ENCODE measurements at places on chromosomes 2 and 18.

- no peak for DNase-seq
Observed at GRCh38 chr18:45110577-45111501, 430.2 kb downstream of the SETBP1 start.

DNA sequence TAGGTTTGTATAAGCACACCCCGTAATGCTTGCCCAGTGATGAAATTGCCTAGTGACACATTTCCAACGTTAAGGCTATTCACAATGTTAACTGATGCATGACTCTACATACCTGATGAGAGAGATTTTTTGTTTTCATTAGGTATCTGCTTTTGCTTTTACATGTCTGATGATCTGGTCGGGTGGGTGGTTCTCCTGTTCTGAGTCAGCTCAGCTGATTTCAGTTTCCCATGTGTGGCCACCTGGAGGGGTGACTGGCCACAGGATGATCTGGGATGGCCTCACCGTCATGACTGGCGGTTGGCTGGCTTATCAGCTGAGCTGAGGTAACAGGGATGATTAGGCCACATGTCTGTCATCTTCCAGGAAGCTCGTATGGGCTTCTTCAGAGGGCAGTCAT is 33.8 kb upstream of the ACYP2 start:
- DNase-seq: no peak

DNA sequence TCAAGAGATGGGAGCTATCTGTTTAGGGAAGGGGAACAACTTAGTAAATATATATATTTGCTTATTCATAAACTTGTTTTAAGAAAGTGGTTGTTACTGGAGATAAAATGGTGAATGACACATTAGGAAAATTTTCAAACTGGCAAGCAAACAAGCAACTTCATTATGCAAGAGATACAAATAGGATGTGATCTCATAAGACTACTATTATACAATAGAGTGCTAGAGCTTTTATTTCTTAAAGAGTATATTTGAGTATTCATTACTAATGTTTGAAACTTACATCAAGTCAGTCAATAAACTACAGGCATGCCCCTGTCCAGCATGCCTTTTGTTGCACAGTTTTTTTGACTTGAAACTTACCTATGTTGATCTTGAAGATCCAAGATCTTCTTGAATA is 355.2 kb upstream of the KCNJ3 start:
- no peak for DNase-seq

DNA sequence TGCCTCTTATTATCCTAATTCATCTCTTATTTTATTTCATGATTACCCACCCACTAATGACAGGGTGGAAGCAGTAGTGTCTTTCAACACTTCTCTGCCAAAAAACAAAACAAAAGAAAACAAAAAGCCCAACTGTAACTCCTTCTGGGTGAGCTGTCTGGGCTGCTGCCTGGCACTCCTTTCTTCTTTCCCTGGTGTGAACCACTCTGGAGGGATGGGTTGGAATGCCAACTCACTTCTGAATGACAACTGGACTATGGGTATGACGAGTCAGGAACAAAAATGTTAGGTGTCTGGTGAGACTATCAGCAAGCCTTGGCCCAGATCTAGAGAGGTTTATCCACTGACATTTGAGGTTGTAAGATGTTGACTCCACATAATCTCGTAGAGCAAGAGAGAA is 88.3 kb upstream of the ITGB6 start:
- DNase-seq: no peak

DNA sequence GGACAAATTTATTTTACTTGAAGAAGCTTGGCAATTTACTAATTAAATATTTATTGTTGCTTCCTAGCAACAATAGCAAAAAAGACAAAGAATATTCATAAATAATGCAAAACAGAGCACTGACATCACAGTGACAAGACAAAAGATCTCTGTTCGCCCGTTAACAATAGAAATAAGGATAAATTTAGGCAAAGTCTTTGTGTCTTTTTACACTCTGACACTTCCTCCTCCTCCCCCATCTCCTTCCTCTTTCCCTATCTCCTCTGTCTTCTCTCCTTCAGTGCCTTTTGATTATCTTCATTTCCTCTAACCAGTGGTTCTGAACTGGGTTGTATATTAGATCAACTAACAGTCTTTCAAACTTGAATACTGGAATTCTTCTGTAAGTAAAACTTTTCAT is 808.4 kb downstream of the ERBB4 start:
- no peak for DNase-seq

DNA sequence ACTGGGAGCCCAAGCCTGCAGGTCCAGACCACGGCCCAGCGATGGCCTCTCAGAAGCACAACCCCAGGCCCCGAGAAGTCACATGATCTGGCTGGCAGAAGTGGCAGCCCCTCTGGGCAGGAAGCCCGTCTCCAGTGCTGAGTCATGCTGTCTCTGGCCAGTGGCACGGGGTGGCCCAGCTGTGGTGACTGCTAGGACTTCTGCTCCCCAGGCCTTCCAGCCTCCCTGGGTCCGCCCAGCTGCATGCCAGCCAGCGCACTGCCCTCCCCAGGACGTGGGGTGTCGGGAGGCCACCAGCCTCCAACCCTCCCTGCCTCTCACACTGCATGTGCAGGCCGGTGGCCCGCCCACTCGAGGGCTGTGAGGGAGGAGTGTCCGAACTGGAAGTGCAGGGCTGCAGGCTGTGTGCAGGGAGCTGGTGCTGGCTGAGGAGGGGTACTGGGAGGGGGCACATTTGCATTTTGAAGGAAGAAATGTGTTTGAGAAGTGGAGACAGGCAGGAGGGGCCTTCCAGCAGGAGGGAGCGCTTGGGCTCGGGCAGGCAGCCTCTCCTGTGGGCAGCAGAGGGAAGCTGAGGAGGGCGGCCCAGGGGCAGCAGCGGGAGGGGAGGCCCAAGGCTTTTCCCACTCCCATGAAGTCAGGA is 17.0 kb upstream of the HPCAL1 start:
- peak; percentile 69 for DNase-seq

- no peak for DNase-seq
Observed at GRCh38 chr2:147623328-147623727, 221.5 kb upstream of the ACVR2A start.

GRCh38 chr2:94997981-94998930 is 27.3 kb upstream of the MAL start:
- no peak for DNase-seq

DNA sequence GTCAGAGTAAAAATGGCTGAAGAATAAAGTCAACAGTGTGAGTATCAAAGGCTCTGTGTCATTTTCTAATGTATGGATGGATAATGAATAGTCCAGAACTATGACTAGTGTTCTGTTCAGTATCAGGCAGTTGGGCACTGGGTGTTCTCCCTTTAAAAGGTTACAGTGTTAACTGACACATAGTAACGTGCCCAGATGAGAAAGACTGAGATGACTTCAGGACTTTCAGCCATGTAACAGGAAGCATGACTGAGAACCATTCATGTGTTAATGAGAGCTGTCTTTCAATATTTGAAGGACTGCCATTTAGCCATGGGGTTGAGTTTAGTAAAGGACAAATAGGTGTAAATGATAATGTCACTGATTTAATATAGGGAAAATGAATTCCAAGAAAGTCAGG is 187.1 kb downstream of the GULP1 start:
- DNase-seq: no peak

DNA sequence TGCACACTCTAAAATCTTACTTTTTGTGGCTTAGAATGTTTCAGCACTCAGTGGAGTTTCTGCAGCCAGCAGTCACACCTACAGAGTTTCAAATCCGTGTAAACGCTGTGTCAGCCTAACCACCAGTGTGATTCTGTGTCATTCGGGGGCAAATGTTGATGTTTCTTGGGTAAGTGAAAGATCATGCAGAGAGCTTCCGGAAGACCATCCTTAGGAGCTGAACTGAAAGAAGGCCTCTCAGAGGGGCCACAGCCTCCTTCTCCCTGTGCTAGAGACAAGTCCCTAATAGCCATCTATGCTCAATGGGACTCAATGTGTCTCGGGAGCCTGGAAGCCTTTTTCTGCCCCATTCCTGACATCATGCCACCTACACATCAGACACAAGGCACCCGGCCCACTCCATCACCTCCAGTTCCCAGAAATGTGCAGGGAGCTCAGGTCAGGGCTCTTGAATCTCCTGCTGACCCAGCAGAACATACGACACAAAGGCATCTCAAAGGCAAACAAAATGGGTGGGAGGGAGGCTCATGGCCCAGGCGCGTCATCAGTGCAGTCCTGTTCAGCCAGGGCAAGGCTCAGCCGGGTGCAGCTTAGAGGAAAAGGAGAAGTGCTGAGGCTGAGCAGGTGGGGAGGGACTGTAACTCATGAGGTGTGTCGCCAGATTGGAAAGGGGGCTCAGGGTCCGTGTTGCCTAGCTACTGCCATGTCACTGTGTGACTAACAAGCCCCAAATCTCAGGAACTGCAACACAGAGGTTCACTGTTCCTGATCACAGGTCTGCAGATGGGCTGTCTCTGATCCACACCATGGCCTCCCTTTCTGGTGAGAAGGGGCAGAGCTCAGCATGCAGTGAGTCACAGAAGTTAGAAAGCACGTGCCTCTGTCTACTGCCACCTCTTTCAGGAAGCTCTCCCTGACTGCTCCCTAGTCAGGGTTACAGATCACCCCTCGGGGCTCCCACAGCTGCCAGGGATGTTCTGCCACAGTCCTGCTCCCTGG is 82.0 kb downstream of the SMAD7 start:
- no peak for DNase-seq

GRCh38 chr2:140600116-140600515 is 1530.7 kb downstream of the LRP1B start:
- DNase-seq: no peak

GRCh38 chr18:2468051-2468450 is 103.3 kb downstream of the METTL4 start:
- no peak for DNase-seq

DNA sequence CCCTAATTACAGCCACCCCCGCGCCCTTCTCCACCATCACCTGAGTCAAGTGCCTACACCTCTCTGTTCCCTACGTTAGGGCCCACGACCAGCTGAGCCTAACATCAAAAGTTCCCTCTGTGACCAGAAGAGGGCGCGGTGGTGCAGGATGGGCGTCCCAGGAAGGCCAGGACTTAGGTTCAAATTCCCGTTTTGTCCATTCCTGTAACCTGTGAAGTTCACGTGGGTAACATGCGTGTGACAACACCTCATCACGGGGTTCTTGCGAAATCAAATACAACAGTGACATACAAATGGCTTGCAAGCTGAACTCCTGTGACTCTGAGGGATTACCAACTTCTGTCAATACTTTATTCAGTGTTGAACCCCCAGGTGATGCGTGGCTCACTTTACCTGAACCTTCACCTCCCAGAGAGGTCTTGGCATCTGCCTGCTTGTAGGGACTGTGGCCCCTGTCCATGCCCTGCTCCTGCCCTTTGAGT is 207.9 kb downstream of the ARL4C start:
- DNase-seq: no peak

GRCh38 chr2:109375131-109375561 is 238.6 kb downstream of the SEPTIN10 start:
- DNase-seq: no peak

GRCh38 chr2:191059308-191059707 is 45.3 kb upstream of the STAT1 start:
- no peak for DNase-seq

GRCh38 chr2:21310493-21310892 is 186.7 kb downstream of the TDRD15 start:
- DNase-seq: no peak

- DNase-seq: no peak
Observed at GRCh38 chr18:46480226-46480625, 176.8 kb downstream of the LOXHD1 start.

DNA sequence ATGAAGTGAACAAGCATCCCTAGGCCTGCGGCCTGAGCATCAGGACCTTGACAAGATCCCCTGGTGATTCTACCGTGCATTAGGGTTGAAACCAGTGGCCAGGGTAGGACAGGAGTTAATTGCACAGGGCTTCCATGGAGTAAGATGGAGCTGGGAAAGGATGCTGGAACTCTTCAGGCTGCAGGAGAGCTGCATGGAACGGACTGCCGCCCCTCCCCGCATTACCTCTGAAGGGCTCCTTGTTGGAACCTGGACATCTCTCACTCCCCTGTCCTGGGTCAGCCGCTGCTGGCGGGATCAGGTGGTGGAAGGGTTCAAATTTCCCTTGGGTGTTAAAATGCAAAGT is 156.6 kb upstream of the ID2 start:
- DNase-seq: no peak

- DNase-seq: no peak
Observed at GRCh38 chr2:64819361-64819760, 165.6 kb upstream of the SERTAD2 start.

DNA sequence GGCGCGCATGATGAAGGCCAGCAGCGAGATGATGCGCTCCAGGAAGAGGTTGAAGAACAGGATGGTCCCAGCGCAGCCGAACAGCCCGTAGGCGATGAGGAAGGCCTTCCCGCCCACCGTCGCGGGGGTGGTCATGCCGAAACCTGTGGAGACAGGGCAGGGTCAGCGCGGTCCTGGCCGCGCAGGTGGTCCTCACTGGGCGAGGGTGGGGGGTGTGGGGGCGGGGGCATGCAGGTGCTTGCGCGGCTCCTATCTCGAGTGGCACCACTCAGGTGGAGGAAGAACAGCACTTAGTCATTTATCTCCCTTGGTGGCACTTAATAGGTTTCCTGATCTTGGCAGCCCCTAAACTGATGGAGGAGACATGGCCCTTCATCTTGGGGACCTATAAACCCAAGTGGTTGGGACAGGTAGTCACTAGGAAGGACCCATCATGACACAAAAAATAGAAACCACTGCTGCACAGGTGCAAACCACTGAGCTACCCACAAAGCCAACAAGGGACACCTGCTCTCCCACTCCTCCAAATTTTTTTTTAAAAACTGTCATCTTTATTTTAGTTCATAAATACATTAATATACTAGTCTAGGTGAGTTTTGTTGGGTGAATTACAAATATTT is 118.8 kb downstream of the MSH2 start:
- peak; percentile 58 for DNase-seq

GRCh38 chr2:85662899-85663593 is 5.0 kb downstream of the SFTPB start:
- DNase-seq: no peak

- no peak for DNase-seq
Observed at GRCh38 chr18:59282341-59282740, 9.1 kb upstream of the RAX start.

- DNase-seq: no peak
Observed at GRCh38 chr2:153891051-153891450, 19.3 kb downstream of the GALNT13 start.

DNA sequence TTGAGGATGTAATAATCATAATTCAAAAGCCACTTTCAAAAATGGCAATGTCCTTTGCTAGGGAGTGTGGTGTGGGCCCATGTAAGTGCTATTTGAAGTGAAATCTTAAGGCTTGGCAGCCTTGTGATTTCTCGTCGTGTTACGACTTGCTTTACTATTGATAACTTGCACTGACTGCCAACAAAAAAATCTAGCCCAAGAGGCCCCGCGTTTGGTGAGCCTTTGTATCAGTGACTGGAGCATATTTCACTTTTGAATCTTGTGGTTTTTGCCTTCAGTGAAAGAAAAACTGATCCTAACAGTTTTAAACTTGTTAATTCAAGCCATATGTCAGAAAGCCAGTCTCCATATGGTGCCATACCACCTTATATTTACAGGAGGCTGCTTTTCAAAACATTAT is 248.0 kb downstream of the TMEM182 start:
- DNase-seq: no peak

GRCh38 chr2:241157841-241158545 is 7.7 kb downstream of the PPP1R7 start:
- no peak for DNase-seq
